Stimulated activated effector memory CD8-positive, alpha-beta T cell treated with anti-CD3 and anti-CD28 coated beads, Interleukin-12 subunit alpha, Interleukin-12 subunit beta, amount 100 ng/mL, for 72 hours (primary cell): ENCODE measurements at places on chromosomes 5 and 9.

DNA sequence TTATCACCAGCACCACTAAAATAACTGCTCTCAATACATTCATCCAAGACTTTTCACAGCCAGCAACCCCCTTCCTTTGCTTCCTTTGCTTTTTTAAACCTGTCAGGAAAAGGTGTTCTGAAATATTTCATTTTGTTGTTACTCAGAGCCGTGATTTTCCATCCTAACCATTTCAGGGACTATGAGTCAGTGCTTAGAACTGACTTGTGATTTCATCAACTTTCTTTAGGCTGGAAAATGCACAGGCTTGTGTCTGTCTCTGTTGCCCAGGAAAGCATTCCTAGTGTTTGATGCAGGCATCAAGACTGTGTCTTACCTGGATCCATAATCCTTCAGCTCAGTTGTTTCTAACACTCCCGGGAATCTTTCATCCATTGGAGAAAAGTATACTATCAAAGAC lies 805.6 kb downstream of the BRINP1 start:
- DNase-seq: no peak

GRCh38 chr9:134626571-134627416 lies 14.8 kb upstream of the COL5A1 start:
- no peak for DNase-seq

GRCh38 chr5:137254119-137255090 lies 244.7 kb downstream of the SPOCK1 start:
- DNase-seq: no peak

DNA sequence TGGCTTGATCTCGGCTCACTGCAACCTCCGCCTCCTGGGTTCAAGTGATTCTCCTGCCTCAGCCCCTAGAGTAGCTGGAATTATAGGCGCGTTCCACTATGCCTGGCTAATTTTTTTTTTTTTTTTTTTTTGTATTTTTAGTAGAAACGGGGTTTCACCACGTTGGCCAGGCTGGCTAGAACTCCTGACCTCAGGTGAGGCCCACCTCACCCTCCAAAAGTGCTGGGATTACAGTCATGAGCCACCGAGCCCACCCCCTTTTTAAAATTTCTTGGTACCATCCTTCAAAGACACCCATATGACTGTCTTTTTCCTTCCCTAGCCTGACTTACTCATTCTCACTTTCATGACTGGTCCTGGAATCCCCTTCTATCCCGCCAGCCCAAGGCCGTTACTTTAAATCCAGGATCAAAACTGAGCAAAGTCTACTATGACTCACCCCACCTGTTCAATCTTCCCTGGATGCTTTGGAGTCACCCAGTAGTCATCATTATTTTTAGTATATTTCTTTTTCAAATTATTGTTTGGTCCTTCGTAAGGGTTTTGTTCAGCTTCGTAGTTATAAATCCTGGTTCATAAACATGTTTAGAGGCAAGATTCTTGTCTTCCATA lies 1.2 kb upstream of the TBCA start:
- no peak for DNase-seq

- no peak for DNase-seq
These were observed 51.3 kb downstream of the LMX1B start for GRCh38 chr9:126664900-126665643.

- DNase-seq: no peak
These were observed 62.5 kb upstream of the DNAH5 start for GRCh38 chr5:14006823-14007520.

GRCh38 chr5:143016777-143017516 lies 246.8 kb downstream of the ARHGAP26 start:
- DNase-seq: no peak

GRCh38 chr9:32294106-32294505 lies 90.3 kb upstream of the ACO1 start:
- DNase-seq: no peak

GRCh38 chr9:123940721-123941523 lies 11.0 kb upstream of the DENND1A start:
- DNase-seq: no peak

DNA sequence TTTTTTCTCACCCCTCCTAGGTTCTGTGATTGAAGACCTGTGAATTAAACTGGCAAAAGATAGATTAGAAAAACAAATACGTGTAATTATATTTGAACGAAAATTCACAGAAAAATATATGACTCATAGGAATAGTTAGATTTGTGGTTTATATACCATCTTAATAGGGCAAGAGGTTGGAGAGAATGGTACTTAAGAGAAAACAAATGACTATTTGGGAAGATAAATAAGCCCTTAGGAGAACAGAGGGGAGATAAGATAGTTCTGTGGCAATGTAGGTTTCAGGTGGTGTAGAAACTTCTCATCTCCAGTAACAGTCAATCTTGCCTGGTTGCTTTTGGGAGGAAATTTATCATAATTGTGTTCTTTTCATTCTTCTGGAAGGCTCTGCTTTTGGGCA lies 122.0 kb downstream of the PRDM9 start:
- no peak for DNase-seq

DNA sequence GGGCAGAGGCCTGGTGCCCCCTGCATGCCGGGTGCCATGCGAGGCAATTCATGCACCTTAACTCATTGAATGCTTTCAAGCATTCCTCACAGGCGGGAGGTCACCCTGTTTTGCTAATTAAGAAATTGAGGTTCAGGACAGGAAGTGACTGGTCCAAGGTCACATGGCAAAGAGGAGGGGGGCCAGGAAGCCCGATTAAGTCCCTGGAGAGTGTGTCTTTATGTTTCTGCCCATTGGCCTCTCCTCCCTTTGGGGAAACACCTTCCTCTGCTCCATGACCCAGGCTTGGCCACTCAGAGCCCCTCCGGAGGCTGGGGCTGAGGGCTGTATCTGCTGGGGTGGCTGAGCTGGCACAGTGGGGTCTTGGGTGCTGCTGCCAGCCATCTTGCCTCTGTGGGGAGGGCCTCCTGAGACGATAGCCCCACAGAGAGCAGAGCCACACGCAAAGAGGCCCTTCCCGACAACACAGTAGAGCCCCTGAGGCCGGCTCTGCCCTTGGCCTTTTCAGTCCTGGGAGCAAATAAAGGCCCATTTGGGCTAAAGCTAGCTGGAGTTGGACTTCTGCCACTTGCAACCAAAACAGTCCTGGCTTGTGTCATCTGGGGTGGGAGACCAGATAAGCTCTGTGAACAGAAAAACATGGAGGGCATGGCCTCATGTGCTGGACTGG lies 90.8 kb upstream of the NEURL1B start:
- DNase-seq: no peak

GRCh38 chr9:137437691-137438590 lies 3.2 kb downstream of the ENTPD8 start:
- no peak for DNase-seq

DNA sequence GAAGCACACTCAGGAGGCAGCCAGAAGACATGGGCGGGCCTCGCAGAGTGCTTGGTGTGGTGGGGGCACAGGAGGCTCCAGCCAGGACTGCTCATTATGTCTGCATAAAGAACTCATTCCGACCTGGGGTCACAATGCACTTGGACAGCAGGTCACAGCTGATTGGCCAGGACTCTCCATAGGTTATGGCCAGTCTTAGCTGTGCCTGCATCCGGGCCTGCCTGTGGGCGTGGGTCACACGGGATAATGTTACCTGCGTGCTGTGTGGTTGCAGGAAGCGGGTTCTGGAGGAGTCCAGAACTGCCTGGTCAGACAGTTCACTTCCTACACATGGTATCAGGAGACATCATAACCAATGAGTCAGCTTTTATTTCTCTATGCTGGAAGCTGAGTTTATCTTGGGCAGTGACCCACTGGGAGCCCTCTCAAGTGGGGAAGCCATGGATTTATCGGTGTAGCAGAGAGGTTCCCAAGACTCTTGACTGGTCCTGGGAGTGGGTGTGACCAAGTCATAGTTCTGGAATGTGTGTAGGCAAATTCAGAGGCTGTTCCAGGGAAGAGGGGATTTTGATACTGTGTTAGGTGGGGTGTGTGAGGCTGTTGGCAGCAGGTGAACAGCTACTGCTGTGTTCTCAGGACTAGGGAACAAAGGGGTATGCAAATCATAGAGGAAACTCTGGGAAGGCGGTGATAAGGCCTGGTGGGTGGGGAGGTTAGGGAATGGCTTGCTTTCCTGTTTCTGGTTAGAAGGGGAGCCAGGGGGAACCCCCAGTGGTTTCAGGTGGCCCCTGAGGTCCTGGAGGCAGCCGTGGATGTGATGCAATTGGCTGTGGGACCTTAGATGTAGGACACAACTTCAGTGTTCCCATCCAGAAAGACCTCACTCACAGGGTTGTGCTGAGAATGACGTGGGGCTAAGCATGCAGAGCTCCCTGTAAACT lies 51.3 kb downstream of the ARHGEF37 start:
- DNase-seq: no peak

DNA sequence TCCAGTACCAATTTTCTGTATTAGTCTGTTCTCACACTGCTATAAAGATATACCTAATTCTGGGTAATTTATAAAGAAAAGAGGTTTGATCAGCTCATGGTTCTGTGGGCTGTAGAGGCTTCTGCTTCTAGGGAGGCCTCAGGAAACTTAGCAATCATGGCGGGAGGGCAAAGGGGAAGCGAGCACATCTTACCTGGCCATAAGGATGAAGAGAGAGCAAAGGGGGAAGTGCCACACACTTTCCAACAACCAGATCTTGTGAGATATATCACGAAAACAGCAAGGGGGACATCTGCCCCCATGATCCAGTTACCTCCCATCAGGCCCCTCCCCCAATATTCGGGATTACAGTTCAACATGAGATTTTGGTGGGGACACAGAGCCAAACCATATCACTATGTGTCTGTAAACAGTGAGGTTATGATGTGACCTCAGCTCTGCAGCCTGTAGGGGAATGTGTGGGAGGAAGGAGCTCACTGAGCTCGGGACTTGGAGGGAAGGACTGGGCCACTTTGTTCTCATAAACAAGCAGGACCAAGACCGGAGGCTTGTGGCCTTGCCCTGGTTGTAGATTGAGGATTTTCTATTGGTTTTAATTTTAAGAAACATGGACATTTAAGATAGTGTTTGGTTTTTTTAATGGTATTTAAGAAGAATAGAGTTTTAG lies 85.2 kb downstream of the EHMT1 start:
- no peak for DNase-seq

DNA sequence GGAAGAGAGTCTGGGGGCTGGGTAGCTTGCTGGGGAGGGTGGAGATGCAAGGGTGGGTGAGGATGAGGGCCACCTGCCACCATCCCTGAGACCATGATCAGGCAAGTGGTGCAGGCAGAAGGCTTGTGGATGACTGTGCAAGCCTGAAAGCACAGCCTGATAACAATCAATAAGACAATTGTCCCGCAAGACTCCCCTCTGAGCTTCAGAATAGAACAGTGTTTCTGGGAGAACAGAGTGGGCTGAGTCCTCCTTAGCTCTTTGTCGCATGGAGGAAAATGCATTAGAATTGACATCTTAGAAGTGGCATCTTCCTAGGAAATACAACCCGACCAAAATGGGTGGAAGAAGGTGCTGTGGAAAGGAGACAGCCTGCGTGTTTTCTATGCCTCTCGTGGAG lies 6.6 kb downstream of the GADD45G start:
- no peak for DNase-seq

- DNase-seq: no peak
These were observed 81.9 kb upstream of the ADAMTS2 start for GRCh38 chr5:179427032-179427675.

DNA sequence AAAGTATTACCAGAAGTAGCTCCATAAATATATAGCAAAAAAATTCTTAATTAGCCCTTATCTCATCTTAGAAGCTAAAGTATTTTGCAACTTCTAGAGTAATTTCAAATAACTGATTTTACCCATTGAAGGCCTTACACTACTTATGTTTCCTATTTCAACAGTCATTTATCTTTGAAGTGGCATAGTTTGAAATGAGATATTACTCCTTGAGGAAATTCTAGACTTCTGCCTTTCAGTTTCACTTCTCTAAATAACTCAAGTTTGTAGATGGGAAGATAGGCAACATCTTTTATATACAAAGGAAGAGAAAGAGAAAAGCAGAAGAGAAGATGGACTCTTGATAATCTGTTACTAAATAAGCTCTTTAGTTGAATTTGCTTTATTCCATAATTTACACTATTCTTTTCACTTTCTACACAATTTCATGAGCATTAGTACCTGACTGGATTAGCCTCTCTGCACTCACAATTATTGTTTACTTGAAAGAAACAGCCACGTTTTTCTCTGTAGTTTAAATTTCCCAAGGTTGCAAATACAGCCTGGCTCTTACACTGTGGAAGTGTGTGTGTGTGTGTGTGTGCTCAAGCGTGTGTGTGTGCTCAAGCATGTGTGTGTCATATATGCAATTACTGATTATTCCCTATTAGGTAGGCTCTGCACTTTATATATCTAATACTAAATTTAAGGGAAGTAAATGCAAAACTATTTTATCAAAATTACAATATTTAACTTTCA lies 60.6 kb upstream of the EMB start:
- no peak for DNase-seq

- no peak for DNase-seq
These were observed 35.6 kb downstream of the FCHO2 start for GRCh38 chr5:72991394-72991793.

DNA sequence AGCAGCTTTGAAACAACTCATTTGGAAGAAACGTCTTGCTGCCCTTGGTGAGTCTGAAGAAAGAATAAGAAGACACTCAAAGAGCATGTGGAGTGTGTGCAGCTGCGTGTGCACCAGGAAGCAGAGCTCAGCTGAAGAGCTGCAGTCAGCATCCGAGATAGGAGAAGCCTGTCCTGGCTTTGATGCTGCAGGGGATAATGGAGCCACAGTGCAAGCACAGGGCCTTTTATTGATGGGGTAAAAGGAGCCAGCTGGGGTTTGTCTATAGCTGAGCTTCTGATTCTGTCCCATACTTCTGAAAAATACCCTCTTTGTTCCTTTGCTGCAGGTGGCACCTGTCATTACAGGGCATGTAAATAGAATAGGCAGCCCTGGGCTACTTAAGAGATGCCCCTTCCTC lies 375.7 kb upstream of the ZNF462 start:
- DNase-seq: no peak

GRCh38 chr9:85716031-85716877 lies 25.5 kb downstream of the AGTPBP1 start:
- DNase-seq: no peak

GRCh38 chr5:94885931-94886330 lies 267.5 kb downstream of the SLF1 start:
- DNase-seq: no peak

DNA sequence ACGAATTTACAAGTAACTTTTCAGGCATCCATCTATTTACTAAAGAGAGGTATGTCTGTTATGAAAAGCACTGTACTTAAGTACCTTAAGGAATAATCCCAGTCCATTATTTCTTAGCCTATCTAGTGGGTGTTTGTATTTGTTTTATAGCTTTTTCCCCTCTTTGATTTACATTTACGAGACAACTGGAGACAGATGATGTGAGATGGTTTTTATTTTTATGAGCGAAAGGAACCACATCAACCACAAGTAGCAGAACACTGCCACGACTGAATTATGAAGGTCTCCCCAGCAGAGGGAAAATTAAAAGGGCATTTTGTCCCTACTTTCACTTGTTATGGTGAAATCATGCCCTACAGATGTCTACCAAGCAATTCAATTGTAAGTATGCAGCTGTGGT lies 357.8 kb downstream of the NFIB start:
- DNase-seq: no peak
